Subcutaneous adipose tissue (tissue), 4 donors: ENCODE measurements at places on chromosomes 16 and 17. TPM values are rescaled to one million over a fixed set of nuclear protein-coding genes. Genes with fewer than 3 reads are reported as not detected.

The CRYM gene
- 0.85 TPM for total RNA-seq

The KRTAP2-2 gene
- not detected for total RNA-seq

The DHRS13 gene
- 2.9 TPM for total RNA-seq

The OMG gene
- total RNA-seq = not detected

The NTN1 gene
- total RNA-seq = 5.1 TPM

The TBC1D3D gene
- not detected for total RNA-seq

The CCL4 gene
- total RNA-seq = 2.2 TPM

The ZNF207 gene
- total RNA-seq = 161 TPM

The CLEC16A gene
- total RNA-seq = 21.4 TPM
